Bronchial epithelial cell (primary cell): ENCODE measurements at places on chromosomes 3 and 15.

- no peak for DNase-seq
These were observed 16.9 kb downstream of the ACKR2 start for GRCh38 chr3:42826141-42826540.

GRCh38 chr15:41894791-41895463, 1.1 kb upstream of the SPTBN5 start:
- peak; percentile 86 for DNase-seq

- DNase-seq, result no peak
These were observed 37.0 kb downstream of the RLBP1 start for GRCh38 chr15:89184357-89184756.

- DNase-seq, result peak; percentile 99
These were observed 20.0 kb upstream of the RBP1 start for GRCh38 chr3:139559541-139559940.

- DNase-seq, result peak; percentile 30
These were observed 7.2 kb downstream of the HERC1 start for GRCh38 chr15:63826528-63826927.

DNA sequence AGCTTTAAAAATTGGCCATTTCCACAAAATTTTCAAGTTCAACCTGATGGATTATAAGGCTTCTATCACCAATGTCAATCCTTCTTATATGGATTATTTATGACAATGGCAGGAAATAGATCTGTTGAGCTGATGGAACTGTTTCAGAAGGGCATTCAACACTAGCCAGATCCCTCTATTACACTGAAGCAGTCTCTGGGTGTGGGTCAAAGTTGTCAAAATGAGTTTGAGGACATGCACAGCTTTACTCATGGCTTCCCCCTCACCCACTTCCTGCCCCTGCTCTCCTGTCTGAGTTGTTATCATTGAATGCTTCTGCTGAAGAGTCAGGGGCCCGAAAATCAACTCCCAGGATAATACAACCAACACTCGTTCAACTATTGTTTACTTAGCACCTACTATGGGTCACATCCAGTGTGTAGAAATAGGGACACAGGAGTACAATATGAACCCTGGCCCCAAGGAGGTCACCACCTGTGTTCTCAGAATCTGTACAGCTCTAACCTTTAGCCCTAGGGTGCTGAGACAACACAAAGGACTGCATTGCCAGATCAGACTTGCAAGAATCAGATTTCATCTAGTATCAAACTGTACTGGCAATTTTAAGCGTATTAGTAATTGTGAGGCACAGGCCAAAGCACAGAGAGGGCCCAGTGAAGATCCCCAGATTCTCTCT, 41.7 kb upstream of the FAM3D start:
- DNase-seq, result peak; percentile 17

DNA sequence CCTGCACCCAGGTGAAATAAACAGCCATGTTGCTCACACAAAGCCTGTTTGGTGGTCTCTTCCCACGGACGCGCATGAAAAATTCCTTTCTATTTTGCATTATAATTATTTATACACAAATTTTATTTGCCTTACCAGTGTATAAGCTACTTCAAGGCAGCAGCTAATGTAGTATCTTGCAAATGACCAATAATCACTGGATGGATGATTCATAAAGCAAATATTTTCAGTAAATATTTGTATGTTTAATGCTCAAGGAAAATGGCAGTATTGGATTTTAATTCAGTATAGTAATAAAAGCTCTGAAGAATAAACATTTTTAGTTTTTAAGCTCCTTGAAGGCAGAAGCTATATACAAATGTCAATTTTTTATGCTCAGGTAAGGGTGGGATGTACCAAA, 158.7 kb upstream of the NANOGP8 start:
- DNase-seq, result peak; percentile 29

DNA sequence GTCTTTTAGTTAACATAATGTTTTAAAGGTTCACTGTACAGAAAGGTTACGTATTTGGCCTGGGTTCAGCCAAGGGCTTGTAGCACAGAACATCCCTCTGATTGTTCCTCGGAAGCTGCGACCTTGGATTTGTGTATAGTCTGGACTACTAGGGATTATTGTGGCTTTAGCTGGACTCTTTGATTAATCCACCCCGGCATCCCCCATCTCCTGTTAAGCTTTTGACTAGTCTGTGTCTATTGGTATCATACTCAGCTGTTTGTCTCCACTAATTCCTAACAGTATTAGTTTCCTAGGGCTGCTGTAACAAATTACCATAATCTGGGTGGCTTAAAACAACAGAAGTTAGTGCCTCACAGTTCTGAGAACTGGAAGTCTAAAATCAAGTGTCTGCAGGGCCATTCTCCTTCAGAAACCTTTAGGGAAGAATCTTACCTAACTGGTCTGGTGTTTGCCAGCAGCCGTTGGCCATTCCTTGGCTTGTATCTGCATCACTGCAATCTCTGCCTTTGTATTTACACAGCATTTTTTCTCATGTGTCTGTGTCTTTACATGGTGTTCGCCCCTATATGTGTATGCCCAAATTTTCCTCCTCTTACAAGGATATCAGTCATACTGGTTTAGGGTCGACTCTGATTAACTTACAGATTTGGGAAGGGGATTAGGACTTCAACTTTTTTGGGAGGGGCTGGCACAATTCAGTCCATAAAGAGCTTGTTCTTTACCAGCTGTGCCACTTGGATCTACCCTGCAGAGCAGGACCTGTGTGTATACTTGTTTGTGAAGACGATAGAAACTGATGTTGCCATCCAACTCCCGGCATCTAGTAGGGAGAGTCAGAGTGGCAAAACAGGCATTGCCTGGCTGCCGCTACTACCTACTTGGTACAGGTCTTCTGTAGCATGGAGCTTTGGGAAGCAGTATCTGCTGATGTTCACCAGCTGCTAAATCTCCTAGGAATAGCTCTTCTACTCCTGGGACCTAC, 117.8 kb downstream of the UBE2E2 start:
- no peak for DNase-seq

DNA sequence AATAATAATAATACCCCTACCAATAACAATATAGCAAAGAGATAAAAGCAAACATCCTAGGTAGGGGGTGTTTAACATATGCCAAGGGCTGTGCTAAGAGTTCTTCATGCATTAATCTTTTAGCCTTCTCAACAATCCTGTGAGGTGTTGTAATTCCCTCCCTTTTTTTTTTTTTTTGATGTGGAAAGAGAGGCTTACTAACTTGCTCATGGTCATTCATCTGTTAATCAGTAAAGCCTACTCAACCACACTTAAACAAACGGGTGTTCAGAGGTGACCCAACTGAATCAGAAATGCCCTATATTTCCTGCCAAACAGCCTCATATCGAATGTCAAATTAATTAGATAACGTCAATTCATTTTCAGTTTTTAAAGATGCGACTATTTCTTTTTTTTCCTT, 232.1 kb downstream of the CTNNB1 start:
- no peak for DNase-seq

DNA sequence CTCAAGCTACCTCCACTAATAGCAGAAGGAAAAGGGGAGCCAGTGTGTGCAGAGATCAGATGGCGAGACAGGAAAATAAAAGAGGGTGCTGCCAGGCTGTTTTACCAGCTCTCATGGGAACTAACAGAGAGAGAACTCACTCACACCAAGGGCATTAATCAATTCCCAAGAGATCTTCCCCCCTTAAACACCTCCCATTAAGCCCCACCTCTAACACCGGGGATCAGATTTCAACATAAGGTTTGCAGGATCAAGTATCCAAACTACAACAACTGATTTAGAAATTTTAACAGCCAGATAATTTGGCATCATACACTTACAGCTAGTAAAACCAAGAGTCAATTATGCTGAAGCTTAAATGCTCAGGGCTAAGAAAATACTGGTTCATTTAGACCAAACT, 18.9 kb downstream of the CD200 start:
- DNase-seq, result no peak

- no peak for DNase-seq
These were observed 59.4 kb upstream of the MEF2A start for GRCh38 chr15:99506399-99506798.

- no peak for DNase-seq
These were observed 3.3 kb downstream of the NDUFAF3 start for GRCh38 chr3:49025005-49025792.

GRCh38 chr3:97815149-97815917, 6.5 kb upstream of the CRYBG3 start:
- DNase-seq, result peak; percentile 77

- DNase-seq, result no peak
These were observed 207.7 kb upstream of the PDZRN3 start for GRCh38 chr3:73832426-73832825.

GRCh38 chr3:138774529-138775253, 60.0 kb downstream of the PIK3CB start:
- peak; percentile 100 for DNase-seq

- DNase-seq, result no peak
These were observed 22.3 kb upstream of the BMF start for GRCh38 chr15:40130799-40131502.

- no peak for DNase-seq
These were observed 29.8 kb upstream of the PLA2G4E start for GRCh38 chr15:42050484-42051255.

- peak; percentile 79 for DNase-seq
These were observed 675.1 kb downstream of the NLGN1 start for GRCh38 chr3:174072675-174073074.

- peak; percentile 31 for DNase-seq
These were observed 262.0 kb upstream of the UMPS start for GRCh38 chr3:124467980-124468902.

DNA sequence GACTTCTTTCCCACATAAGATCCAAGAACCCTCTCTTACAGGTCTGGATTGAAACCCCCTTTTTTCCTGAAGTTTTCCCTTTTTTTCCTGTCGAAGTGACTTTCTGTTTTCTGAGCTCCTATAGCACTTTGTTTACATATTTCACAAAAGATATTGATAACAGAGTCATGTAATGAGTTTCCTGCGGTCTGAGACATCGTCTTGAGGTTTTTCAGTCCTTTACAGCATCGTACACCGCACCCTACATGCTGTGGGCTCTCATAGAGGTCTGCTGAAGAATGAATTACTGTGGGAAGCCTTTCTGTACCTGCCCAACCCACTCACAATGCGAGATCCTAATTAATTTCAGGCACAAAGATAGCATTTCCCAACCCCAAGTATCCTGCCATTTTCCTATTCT, 53.1 kb downstream of the MCF2L2 start:
- DNase-seq, result no peak

- no peak for DNase-seq
These were observed 28.8 kb upstream of the GLCE start for GRCh38 chr15:69131362-69132220.

DNA sequence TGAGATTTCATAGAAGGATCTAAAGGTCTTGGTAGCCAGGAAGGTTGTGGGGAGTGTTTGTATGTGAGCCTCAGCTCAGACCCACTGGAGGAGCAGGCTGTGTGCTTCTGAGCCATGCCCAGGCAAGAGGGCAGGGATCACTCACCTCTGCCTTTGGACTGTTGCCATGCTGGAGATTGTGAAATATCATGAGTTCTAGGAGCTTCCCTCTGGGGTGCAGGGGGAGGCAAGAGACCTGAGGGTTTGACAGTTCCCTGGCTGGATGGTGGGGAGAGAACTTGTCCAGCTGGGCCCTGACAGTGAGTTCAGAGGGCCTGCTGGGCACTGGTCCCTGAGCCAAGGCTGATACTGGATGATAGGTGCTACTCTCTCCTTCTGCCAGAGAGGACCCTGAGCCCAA, 6.0 kb downstream of the SLC6A1 start:
- peak; percentile 45 for DNase-seq

- DNase-seq, result no peak
These were observed 248.4 kb downstream of the ROBO2 start for GRCh38 chr3:77288348-77288747.

- DNase-seq, result no peak
These were observed 256.1 kb upstream of the PROK2 start for GRCh38 chr3:72041076-72041475.

- DNase-seq, result no peak
These were observed 775 bp downstream of the CCNDBP1 start for GRCh38 chr15:43186003-43186353.

- DNase-seq, result no peak
These were observed 63.7 kb downstream of the ZIC1 start for GRCh38 chr3:147472846-147473245.
